ENCODE measurements at places on chromosomes 16 and 17.
A peak's percentile ranks its signal among the peaks of the same experiment; 100 is the strongest.

DNA sequence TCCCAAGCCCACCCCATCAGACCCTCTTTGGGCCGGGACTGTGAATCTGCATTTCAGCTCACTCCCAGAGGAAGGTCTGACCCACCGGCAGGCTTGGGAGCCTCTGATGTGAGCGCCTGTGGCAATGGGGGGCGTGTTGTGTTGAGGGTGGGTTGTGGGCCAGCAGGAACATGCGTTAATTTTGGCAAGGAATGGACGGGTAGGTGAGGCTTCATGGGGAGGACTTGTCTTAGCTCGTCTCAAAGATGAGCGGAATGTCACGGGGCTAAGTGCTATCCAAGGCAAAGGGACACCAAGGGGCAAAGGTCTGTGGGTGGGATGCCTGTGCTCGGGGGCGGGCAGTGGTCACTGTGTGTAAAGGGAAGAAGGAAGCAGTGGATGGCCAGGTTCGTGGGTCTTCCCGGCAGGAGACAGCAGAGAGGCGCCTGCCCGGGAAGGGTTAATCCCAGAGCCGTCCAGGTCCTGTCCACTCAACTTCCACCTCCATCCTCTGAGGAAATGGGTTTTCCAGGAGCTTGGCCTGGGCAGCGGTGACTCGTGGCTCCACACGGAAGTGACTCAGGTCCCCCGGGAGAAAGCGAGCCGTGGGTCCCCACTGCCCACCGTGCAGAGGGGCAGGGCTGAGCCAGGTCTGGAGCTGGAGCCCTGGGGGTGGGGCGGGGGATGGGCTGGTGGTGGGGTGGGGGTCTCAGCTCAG, 17.4 kb downstream of the ADGRG1 start:
- DNase-seq, result no peak

GRCh38 chr16:23564575-23565363, 7.2 kb downstream of the UBFD1 start:
- no peak for DNase-seq

GRCh38 chr16:85967111-85967510, 68.1 kb downstream of the IRF8 start:
- DNase-seq, result no peak

DNA sequence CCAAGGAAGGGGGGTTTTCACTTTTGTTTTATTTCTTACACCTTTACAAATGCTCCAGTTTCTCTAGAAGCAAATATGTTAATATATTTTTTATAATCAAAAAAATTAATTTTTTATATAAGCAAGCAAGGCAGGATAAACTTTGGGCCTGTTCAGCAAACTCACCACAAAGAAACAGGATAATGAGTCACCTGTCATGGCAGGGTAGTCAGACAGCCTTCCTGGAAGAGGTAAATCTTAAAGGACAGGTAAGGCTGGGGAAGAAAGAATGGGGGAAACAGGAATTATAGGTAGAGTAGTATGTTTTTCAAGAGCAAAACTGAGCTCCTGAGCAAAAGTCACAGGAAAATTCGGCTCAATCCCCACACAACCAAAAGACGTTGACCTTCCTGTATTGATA, 186.3 kb upstream of the SOX9 start:
- DNase-seq, result no peak

- no peak for DNase-seq
Observed at GRCh38 chr17:41107941-41108450, 2.8 kb downstream of the KRTAP4-9 start.

- DNase-seq, result no peak
Observed at GRCh38 chr17:61595418-61596186, 4.6 kb upstream of the NACA2 start.

GRCh38 chr16:47139561-47140185, 4.1 kb downstream of the NETO2 start:
- DNase-seq, result no peak

DNA sequence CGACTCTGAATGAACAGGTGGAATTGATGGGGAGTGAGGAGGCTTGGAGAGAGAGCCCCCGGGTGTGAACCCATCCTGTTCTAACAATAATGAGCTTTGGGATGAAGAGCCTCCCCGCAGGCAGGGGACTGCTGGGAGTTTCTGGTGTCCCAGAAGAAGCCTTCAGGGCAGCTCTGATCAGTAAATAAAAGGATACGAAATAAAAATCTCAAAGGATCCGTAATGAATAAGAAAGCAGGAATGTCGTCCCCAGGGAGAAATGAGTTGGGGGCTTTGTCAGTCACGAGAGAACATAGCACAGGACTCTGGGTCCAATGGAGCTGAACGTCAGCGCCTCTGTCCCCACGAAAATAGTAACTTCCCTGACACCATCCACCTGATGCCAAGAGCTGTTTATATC, 113.4 kb downstream of the PITPNC1 start:
- no peak for DNase-seq

DNA sequence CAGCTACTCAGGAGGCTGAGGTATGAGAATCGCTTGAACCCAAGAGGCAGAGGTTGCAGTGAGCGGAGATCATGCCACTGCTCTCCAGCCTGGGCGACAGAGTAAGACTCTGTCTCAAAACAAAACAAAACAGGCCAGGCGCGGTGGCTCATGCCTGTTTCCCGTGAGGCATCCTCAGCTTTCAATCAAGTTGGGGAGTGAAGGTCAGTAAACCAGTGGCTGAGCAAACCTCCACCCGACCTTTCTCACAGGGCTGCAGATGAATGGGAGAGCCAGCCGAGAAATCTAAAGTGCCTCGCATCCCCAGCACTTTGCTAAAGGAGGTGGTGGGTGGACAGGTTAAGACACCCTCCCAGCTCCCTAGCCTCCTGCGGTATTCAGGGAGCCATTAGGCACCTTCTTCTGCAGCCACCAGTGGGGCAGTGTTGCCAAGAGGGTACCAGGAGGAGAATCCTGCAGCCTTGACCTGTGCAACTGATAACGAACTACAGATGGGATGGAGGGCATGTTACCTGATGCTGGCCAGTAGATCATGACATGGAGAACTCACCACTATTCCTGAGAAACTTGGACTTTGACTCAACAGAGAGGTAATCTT, 59.0 kb downstream of the KPNA2 start:
- DNase-seq, result no peak

- DNase-seq, result no peak
Observed at GRCh38 chr16:78684655-78685375, 585.4 kb downstream of the WWOX start.

DNA sequence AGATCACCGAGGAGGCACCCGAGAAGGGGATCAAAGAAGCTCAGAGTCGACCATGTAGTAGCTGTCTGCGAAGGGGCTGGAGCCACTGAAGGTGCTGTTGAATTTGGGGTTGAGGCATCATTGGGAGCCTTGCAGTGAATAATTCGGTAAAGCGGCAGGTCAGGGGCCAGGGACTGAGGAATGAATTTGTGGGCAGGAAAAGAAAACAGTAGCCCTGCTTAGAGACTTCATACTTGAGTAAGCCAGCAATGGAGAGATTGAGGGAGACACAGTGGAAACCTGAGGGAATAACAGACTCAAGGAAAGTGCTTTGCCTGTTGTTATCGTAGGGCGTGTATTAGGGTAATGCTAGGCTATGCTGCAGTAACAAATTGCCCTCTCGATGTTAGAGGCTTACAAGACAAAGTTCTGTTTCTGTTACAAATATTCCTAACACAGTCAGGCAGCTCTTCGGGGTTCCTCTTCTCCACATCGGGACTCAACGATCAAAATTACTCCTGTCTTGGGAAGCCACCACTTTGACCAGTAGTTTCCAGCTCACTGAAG, 13.4 kb upstream of the HERPUD1 start:
- DNase-seq, result no peak

DNA sequence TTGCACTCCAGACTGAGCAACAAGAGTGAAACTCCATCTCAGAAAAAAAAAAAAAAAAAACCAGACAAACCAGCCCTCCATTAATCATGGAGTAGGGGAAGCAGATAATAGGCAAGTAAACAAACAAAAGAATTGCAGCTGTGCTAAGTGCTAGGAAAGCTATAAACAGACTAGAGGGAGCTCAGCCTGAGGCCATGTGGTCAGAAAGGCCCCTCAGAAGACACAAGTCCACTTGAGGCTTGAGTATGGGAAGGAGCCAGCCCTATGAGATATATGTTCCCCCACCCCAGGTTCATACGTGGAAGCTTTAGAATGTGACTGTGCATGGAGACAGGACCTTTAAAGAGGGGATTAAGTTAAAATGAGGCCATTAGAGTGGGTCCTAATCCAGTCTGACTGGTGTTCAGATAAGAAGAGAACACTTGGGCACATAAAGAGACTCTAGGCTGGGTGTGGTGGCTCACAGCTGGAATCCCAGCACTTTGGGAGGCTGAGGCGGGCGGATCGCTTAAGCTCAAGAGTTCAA, 132.6 kb upstream of the NOL11 start:
- DNase-seq, result no peak

GRCh38 chr16:78122774-78123315, 23.4 kb downstream of the WWOX start:
- no peak for DNase-seq

- peak; percentile 72 for DNase-seq
Observed at GRCh38 chr17:49414622-49415350, at the start of gene PHB1. TSS of gene PHB1 (minus strand) at chr17:49414882. CDS start at chr17:49413264, 1,618 bp downstream.

- DNase-seq, result no peak
Observed at GRCh38 chr17:49725452-49726130, 17.8 kb upstream of the SLC35B1 start.

GRCh38 chr16:3717235-3718018, at the start of gene TRAP1:
TSS of gene TRAP1 (minus strand) at chr16:3717524. CDS start at chr16:3717508, 16 bp downstream.
- DNase-seq, result peak; percentile 50

- peak; percentile 57 for DNase-seq
Observed at GRCh38 chr17:7839876-7840261, 5.9 kb downstream of the KDM6B start.

GRCh38 chr17:57810721-57811637, 38.9 kb downstream of the MRPS23 start:
- DNase-seq, result no peak

DNA sequence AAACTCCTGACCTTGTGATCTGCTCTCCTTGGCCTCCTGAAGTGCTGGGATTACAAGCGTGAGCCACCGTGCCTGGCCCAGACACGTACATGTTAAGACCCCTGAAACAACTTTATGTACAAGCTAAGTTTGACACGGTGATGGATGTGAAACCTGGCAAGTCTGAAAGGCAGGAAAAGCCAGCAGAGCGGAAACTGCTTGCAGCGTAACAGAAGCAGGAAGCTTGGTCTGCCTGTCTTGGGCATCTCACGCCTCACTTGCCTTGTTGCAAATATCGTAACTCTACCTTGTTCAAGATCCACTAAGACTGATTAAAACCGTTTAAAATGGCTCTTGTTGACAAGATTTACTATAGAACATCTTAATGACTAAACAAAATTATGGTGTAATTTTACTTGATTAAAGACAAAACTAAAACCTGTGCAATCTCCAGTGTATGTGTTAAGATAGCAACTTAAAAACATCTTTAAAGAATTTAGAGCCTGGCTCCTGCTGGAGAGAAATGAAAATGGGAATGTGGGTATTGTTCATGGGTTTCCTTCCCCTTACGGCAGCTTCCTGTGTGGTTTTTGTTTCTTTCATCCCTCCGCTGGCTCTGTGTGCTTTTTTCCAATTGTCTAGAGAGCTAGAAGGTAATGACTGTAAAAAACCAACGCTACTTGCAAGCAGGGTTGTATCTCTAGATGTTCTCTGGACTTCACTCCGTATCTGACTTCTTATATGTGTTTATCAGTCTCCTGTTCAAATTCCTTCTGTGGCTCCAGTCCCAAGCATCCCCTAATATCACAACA, 477.6 kb downstream of the XYLT1 start:
- DNase-seq, result no peak

- no peak for DNase-seq
Observed at GRCh38 chr17:53186001-53186400, 636.7 kb upstream of the KIF2B start.

DNA sequence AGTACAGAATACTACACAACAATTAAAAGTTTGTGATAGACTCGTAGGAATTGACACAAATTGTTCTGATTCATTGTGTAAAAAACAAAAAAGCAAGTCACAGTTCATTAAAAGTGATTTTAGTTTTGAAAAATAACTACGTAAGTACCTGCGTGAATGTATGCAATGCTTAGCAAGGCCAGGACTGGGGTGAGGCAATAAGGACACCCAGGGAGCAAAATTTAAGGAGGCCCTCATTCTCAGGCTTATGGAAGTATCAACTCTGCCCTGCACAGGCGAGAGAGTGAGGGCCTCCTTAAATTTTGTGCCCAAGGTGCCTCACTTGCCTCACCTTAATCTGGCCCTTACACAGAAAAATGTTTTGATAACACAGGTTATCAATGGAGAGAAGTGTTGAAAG, 31.4 kb downstream of the NOG start:
- no peak for DNase-seq

GRCh38 chr17:58373923-58374322, 21.9 kb upstream of the SUPT4H1 start:
- no peak for DNase-seq

GRCh38 chr16:89570342-89570923, 5.1 kb upstream of the CPNE7 start:
- DNase-seq, result no peak

DNA sequence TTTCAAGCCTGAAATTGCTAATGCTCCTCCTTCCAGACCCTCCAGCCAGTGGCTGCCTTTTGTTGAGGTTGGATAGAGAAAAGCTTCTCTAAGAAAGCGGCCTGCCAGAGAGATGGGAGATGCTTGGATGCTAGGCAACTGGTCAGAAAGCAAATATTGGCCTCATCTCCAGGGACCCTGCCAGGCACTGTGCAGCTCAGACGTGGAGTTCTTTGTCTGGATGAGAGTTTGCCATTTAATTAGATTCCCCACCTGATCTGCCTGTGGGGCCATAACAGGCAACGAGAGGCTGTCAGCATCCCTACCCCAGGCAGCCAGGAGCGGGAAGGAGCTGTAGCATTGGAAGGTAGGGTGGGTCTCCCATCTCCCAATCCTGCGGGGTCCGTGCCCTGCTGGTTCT, 52.7 kb downstream of the ASIC2 start:
- DNase-seq, result no peak

DNA sequence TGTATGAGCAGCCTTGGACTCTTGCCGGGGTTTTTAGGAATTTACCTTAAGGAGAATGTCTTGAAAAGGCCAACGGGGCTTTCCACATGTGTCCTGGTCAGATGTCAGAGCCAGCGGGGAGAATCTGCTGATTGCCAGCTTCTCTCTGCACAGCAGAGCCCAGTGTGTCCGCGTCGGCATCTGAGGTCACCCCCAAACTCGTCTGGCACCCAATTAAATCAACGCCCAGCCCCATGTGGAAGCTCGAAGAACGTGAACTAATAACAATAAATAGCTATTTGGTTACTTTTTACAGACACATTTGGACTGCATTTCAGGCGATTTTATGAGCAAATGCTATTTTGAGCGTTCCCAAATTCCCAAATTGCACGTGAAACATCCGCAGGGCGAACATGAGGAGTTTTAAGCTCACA, 303.5 kb downstream of the FOXL1 start:
- DNase-seq, result no peak

DNA sequence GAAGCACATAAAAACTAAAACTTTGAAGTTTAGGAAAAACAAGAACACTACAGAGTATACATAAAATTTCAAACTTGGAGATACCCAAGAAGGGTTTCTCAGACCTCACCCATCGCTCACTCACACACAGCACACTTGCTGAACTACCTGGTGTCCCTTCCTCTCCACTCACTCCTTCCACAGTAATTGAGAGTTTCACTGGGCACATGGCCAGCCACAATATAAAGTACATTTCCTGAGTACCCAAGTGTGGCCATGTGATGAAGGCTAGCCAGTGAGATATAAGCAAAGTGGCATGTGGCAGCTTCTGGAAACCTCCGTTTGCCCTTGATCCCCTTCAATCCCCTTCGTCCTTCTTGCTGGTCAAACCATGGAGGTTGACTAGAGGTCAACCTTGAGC, 11.9 kb downstream of the TOX3 start:
- no peak for DNase-seq

- DNase-seq, result no peak
Observed at GRCh38 chr17:7972131-7972785, 30.2 kb upstream of the GUCY2D start.
